Left ventricle myocardium superior (tissue), 1 donor: ENCODE measurements at places on chromosomes 5 and 9.

DNA sequence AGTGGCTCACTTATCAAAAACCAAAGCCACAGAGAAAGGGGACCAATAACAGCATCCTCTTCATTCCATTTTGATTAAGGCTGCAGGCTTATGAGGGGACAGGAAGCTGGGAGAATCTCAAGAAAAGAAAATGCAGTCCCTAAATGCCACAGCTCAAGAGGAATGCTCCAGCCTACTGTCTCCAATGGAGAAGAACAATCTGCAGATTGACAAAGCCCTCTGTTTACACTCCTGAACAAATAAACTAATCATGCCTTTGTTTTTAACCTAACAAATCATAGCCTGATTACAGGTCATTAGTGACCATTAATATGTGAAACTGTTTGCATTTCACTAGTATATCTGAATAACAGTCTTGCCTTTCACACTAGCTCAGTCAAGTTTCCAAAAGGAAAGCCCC is 26.5 kb downstream of the PPP2R2B start:
- no peak for DNase-seq

GRCh38 chr9:70398145-70398556 is 16.3 kb downstream of the KLF9 start:
- no peak for DNase-seq

DNA sequence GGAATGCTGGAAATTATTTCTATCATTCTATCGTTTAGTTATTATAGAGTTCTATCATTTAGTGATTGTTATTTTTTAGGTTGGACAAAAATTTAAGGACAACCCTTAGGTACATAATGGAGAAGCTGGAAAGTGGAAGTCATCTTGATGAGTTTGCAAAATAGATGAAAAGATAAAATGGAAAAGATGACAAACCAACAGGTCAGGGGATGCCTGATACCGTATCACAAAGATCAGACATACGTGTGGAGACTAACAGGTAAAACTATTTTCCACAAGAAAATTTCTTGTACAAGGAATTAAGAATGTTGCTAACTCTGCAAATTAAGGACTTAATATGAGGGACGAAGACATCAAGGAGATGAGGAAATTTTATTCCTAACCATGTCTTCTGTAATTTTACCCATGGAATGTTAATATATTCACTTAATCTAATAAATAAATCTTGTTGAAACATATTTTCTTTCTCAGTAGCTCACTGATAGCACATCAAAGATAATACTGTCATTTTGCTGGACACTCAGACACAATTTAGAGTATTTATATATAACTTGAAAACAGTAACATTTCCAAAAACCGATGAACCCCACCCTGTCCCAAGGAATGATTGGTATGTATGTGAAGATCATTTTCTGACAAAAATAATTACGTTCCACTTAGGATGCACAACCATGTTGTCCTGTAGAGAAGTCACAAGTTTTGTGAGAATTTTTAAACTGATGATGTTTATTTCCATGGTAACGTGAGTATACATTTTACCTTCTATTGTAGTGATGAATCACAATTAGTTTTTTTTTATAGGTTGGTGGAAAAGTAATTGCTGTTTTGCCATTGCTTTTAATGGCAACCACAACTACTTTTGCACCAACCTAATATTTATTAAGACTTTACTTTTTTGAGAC is 2.6 kb downstream of the LURAP1L start:
- no peak for DNase-seq

DNA sequence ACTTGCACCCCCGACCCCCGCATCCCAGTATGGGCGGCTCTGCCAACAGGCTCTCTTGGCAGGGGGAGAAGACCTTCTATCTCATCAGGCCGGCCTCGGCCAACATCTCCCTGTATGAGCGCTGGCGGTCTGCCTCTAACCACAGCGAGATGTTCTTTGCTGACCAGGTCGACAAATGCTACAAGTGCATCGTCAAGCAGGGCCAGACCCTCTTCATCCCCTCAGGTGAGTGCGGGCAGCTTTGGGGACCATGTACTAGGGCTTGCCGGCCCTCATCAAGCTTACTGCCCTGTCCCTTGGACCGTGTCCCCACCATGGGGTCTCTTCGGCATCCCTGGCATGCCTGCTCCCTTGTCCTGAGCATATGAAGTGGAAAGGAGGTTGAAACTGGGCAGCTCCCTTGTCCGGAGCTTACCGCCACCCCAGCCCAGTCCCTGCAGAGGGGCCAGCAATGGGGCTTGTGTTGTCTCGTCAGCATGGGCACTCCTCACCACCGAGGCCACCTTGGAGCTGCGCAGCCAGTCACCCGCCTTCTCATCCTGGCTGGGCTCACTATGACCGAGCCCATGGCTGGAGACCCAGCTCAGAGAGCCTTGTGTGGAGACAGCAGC is 78.1 kb downstream of the PHF2 start:
- DNase-seq, result peak; percentile 25

- no peak for DNase-seq
These were observed 217.7 kb upstream of the TBCA start for GRCh38 chr5:77993855-77994318.

DNA sequence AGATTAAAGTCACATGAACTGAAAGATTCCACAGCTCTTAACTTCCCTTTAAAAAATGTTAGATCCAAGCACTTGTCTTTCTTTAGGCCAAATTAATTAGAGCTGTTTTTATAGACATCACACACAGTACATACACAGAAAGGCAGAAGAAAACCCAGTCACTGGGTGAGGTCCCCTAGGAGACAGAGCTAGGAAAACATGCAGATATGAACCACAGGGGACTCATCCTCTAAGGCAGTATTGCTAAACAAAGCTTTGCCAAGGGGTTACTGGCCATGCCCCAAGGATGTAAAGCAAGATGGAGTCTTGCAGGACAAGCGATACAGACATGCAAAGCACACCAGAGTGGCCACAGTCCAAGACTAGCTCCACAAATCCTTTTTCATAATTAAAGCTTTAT is 227.0 kb downstream of the SEMA6A start:
- no peak for DNase-seq

DNA sequence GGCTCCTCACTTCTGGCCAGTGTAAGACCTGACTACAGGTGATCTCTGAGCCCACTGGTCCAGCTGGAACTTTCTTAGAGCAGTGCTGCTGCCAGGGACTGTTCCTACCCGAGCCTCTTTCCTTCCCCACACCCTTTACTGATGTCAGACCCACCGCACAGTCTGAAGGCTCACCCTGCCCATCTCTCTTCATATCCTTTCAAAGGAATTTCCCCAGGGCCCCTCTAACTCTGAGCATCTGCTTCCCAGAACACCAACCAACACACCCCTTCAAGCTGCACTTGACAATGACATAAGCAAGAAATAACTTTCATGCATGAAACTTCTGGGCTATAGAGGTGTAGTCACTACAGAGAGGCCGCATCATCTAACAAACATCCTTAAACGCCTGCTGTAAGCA is 119.6 kb downstream of the GABBR2 start:
- no peak for DNase-seq

GRCh38 chr5:1494780-1495524 is 28.8 kb downstream of the LPCAT1 start:
- peak; percentile 50 for DNase-seq

GRCh38 chr9:30382271-30382670 is 2002.2 kb upstream of the ACO1 start:
- DNase-seq, result no peak

- no peak for DNase-seq
These were observed 48.5 kb downstream of the NEK6 start for GRCh38 chr9:124306098-124306735.

DNA sequence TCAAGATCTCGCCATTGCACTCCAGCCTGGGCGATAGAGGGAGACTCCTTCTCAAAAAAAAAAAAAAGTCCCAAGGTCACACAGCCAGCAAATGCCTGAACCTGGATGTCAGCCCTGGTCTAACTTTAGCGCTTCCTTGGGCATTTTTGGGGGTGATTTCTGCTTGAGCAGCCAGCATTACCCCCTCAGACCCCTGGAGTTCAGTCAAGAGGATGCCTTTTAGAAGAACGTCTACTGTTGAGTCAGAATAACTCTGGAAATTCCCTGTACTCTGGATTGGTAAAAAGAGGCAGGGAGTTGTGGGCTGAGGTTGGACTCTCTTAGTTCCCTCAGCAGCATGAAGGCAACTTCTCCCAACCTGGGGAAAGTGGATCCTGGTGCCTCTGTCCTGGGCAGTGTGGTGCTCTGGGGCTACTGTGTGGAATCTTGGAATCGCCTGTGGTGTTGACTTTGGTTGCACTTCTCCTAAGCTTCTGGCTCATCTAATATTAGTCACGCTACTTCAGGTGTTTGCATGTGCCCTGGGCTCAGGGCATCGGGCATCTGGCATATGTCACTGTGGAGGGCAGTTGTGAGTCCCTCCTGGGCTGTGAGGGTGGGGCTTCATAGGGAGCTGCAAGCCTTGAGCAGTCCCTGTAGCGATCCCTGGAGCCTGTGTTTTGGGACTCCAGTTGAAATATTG is 32.2 kb downstream of the STXBP1 start:
- no peak for DNase-seq

DNA sequence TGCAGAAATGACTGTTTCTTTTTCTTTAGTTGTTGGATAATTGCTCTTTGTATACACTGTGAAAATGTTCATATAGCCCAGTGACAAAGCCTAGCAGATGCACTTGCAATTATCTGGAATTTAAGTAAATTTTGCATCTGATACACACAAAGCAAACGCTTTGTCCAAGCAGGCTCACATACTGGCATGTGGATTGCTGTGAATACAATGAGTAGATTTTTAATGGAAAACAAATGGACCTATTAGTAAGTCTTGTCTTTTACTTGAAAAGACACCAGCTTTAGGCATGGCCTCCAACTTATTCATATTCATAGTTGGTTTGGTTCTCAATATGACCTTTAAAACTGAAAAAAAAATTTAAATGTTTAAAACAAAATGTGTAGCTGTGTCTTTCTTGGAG is 1299.8 kb upstream of the WWC1 start:
- no peak for DNase-seq

GRCh38 chr5:132865668-132866341 is 464 bp downstream of the GDF9 start:
- DNase-seq, result no peak

- DNase-seq, result peak; percentile 38
These were observed 162.2 kb downstream of the HSD17B3 start for GRCh38 chr9:96139592-96140295.

DNA sequence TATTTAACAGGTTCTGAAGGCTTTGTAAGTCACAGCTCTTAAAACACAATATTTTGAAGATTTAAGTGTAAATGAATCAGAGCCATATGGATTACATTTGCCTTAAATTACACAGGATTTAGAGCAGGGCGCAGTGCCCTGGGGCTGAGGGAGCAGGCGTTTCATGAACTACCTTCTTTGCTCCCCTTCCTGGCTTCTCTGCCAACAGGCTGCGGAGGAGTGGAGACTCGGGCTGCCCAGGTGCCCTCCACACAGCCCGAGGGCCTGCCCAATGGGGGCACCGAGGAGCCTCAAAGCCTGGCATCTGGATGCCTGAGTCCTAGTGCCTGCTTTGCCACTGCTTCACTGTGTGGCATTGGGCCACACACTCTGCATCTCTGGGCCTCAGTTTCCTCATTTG is 90.6 kb upstream of the HAND1 start:
- no peak for DNase-seq

GRCh38 chr5:113330533-113331208 is 104.1 kb downstream of the TSSK1B start:
- peak; percentile 60 for DNase-seq

DNA sequence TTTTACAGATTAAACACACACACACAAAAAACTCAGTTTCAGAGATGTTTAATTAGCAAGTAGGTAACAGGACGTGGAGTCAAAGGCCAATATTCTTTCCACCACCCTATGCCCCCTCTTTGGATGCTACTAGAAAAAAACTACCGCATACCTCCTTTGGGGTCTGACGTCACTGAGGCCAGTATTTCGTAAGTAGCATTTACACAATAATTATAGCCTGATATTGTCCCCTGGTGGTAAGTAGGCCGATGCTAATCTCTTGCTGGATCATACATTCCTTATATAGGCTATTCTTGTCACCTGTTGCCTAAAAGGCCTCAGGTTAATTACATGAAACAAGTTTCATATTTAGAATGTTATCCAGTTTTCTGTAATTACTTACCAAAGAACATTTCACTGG is 21.0 kb upstream of the SMARCA2 start:
- DNase-seq, result no peak

- no peak for DNase-seq
These were observed 37.4 kb downstream of the MEGF9 start for GRCh38 chr9:120676767-120677402.

- DNase-seq, result no peak
These were observed 56.1 kb downstream of the WDR70 start for GRCh38 chr5:37435261-37435660.

GRCh38 chr9:93953496-93954433 is 1.4 kb downstream of the BARX1 start:
- no peak for DNase-seq

DNA sequence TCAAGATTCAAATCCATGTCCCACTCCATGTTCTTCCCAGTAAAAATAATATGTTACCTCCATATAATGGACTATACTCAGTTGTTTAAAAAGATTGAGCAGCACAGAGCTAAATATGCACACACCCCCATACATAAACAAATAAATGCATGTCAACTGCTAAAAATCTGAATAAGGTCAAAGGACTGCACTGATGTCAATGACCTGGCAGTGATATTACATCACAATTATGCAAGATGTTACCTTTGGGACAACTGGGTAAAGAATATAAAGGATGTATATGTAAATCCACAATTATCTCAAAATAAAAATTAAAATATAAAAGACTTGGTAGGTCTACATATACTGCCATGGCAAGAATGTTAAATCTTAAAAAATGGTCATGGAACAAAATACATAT is 57.9 kb downstream of the CDK5RAP2 start:
- DNase-seq, result no peak

- DNase-seq, result peak; percentile 99
These were observed at the start of gene ISCA1 for GRCh38 chr9:86282077-86282978. Gene ISCA1, minus strand, starts transcription at chr9:86282538. Its CDS starts 80 bp downstream, at chr9:86282458.

DNA sequence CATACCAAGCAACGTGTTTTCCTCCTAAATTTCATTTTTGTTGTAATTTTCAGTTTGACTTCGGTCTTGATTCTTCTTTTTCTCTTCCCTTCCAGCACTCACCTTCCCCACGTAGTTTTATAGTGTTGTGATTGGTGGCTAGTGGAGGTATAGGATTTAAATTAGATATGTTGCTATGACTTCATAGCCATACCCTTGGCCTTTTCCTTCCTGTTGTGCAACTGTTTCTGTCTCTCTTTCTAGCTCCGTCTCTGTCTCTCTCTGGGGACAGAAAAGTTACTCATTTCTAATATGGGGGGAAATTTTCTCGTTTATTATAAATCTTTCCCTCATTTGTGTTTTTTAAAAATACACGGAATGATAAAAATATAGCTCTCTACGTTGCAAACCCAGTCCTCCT is 20.6 kb upstream of the C5orf24 start:
- DNase-seq, result no peak

- no peak for DNase-seq
These were observed 37.6 kb upstream of the RAI14 start for GRCh38 chr5:34618371-34619065.

GRCh38 chr9:20783057-20784038 is 99.3 kb downstream of the FOCAD start:
- no peak for DNase-seq
